ENCODE measurements at places on chromosomes 13 and 19. TPM values are rescaled to one million over a fixed set of nuclear protein-coding genes. Genes with fewer than 3 reads are reported as not detected.
A peak's percentile ranks its signal among the peaks of the same experiment; 100 is the strongest.

DNA sequence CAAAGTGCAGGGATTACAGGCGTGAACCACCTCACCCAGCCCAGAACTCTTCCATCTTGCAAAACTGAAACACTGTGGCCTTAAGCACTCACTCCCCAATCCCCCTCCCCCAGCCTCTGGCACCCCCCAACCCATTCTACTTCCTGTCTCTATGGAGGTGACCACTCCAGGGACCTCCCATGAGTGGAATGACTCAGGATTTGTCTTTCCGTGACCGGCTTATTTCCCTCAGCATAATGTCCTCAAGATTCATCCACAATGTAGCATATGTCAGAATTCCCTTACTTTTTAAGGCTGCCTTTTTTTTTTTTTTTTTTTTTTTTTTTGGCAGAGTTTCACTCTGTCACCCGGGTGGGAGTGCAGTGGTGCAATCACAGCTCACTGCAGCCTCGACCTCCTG is 3.6 kb upstream of the F2RL3 start:
- no peak for DNase-seq

- DNase-seq: no peak
These were observed 18.2 kb upstream of the NAXD start for GRCh38 chr13:110597041-110597689.

- peak; percentile 63 for DNase-seq
These were observed 11.7 kb downstream of the PRR36 start for GRCh38 chr19:7862413-7862951.

GRCh38 chr13:112727581-112727980 is 37.7 kb downstream of the ATP11A start:
- no peak for DNase-seq

GRCh38 chr13:71046360-71047079 is 820.5 kb downstream of the DACH1 start:
- no peak for DNase-seq

GRCh38 chr13:34019870-34020269 is 201.9 kb downstream of the RFC3 start:
- no peak for DNase-seq

Gene RELB
- 5.4 TPM for total RNA-seq

Gene ACTMAP
- 7.9 TPM for total RNA-seq

Gene DMKN
- 3.8 TPM for total RNA-seq

Gene ALOX5AP
- 2.6 TPM for total RNA-seq

Gene BEST2
- total RNA-seq: not detected

Gene RHPN2
- total RNA-seq: 0.72 TPM
